ENCODE measurements at places on chromosomes 7 and 10. TPM values are rescaled to one million over a fixed set of nuclear protein-coding genes. Genes with fewer than 3 reads are reported as not detected.

PTN gene
- total RNA-seq, result 154 TPM

SLC16A12 gene
- total RNA-seq, result 1.2 TPM

CYP2C8 gene
- total RNA-seq, result 1.2 TPM

DNA sequence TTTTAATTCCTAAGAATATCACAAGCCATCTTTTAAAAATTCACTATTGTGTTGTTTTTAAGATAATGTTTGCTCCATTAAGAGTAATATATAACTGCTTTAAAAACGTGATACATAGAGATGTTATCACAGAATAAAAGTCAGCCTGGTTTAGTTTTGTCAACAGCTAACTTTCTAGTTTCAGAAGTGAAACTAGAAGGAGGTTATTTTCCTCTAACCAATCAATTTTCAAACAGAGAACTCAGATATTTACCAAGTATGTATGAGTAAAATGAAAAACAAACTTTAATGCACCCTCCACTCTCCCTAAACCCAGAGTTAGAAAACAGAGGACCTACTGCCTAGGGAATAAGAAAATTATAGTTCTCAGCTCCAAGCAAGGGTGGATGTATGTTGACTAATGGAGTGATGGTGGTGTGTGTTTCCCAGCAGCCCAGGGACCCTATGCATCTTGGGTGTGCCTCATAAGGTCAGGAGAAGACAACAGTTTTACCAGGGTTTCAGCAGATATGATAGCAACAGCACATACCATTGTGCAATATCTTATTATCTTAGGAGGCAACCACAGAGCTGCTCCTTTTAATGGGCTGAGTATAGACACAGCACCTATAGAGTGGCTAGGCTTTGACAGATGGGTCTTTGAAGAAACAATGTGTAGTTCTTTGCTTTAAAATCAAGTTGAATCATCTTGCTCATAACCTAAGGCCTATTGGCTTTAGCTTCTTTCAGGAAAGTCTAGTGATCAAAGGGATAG lies 58.4 kb downstream of the PTPRZ1 start:
- no peak for DNase-seq

GRCh38 chr10:79980711-79981110 lies 31.8 kb upstream of the SFTPD start:
- no peak for DNase-seq

- DNase-seq, result no peak
These were observed 18.3 kb downstream of the MARCHF5 start for GRCh38 chr10:92309272-92309671.

- DNase-seq, result no peak
These were observed 111.9 kb downstream of the ATXN7L1 start for GRCh38 chr7:105764506-105764905.

GRCh38 chr10:69213591-69214311 lies 6.4 kb upstream of the HKDC1 start:
- no peak for DNase-seq

All from frontal cortex (tissue), 4 donors.